Left lobe of liver (tissue), 2 donors: ENCODE measurements at places on chromosomes 13 and 19. TPM values are rescaled to one million over a fixed set of nuclear protein-coding genes. Genes with fewer than 3 reads are reported as not detected.

PSG5 gene
- not detected for total RNA-seq

GJA3 gene
- 0.03 TPM for total RNA-seq

FAM83E gene
- 0.18 TPM for total RNA-seq

PEX11G gene
- total RNA-seq: 16.5 TPM

KLK12 gene
- total RNA-seq: not detected

UNC13A gene
- 0.13 TPM for total RNA-seq

MRPL57 gene
- 12.3 TPM for total RNA-seq

IFI30 gene
- 57.6 TPM for total RNA-seq

GRK1 gene
- not detected for total RNA-seq

ZNF576 gene
- total RNA-seq: 7.7 TPM

COX7A1 gene
- total RNA-seq: 3.9 TPM

CRB3 gene
- 25.9 TPM for total RNA-seq

C1QTNF9B gene
- total RNA-seq: not detected

C2CD4C gene
- 0.33 TPM for total RNA-seq

PALM gene
- total RNA-seq: 6.6 TPM

ATP1A3 gene
- total RNA-seq: 0.10 TPM

TJP3 gene
- 28.8 TPM for total RNA-seq

ZNF253 gene
- total RNA-seq: 4.7 TPM
